ENCODE measurements at places on chromosomes 1 and 21. TPM values are rescaled to one million over a fixed set of nuclear protein-coding genes. Genes with fewer than 3 reads are reported as not detected.

Gene NUCKS1
- total RNA-seq, result 48.9 TPM

Gene MXRA8
- total RNA-seq, result 5.3 TPM

Gene EPB41
- 189 TPM for total RNA-seq

Gene TAS1R1
- not detected for total RNA-seq

Gene CCDC24
- total RNA-seq, result 0.92 TPM

Gene LCE3D
- total RNA-seq, result not detected

Gene OR2M2
- not detected for total RNA-seq

Gene FAM89A
- total RNA-seq, result 8.8 TPM

Gene ZSCAN20
- total RNA-seq, result 2.3 TPM

Gene TNN
- total RNA-seq, result 1.8 TPM

Gene MPZ
- 0.37 TPM for total RNA-seq

Gene SELENBP1
- total RNA-seq, result 387 TPM

Gene MECR
- 7.5 TPM for total RNA-seq

Gene OR2L3
- under 0.01 TPM for total RNA-seq

Gene TPRG1L
- total RNA-seq, result 29.3 TPM

Gene AHCYL1
- total RNA-seq, result 27.1 TPM

Gene ATP6V1G3
- not detected for total RNA-seq

Gene MYCBP
- total RNA-seq, result 8.2 TPM

Gene CD52
- total RNA-seq, result 4.0 TPM

Gene ROR1
- 0.98 TPM for total RNA-seq

Gene AKR7A3
- total RNA-seq, result 0.23 TPM

Gene HFM1
- 0.17 TPM for total RNA-seq

Gene TRIM67
- total RNA-seq, result under 0.01 TPM

Gene B3GALT2
- total RNA-seq, result 0.25 TPM

Gene EYA3
- total RNA-seq, result 8.0 TPM

Gene APCS
- 162 TPM for total RNA-seq

Gene ALX3
- total RNA-seq, result not detected

Gene TNFRSF14
- total RNA-seq, result 14.8 TPM

Gene CRYAA
- total RNA-seq, result not detected

Gene THBS3
- 6.9 TPM for total RNA-seq

Gene KRTAP11-1
- not detected for total RNA-seq

Gene MYBPH
- total RNA-seq, result 0.09 TPM

Gene IGFN1
- 0.14 TPM for total RNA-seq

Gene PTAFR
- total RNA-seq, result 2.5 TPM

Gene MAP10
- 2.7 TPM for total RNA-seq

Gene CLIC6
- 0.59 TPM for total RNA-seq

Gene CFAP107
- total RNA-seq, result not detected

Gene ARHGAP29
- total RNA-seq, result 27.7 TPM

Gene PRR9
- not detected for total RNA-seq

Gene TAS1R2
- total RNA-seq, result not detected

Gene SMIM1
- total RNA-seq, result 82.9 TPM

Gene ARHGAP30
- total RNA-seq, result 6.6 TPM

Gene MAN1C1
- total RNA-seq, result 9.3 TPM

Gene SEMA4A
- total RNA-seq, result 3.5 TPM

Gene LCE1A
- total RNA-seq, result not detected

Gene MYOG
- not detected for total RNA-seq

Gene ODF2L
- 4.2 TPM for total RNA-seq

Gene LRRC39
- total RNA-seq, result 1.4 TPM

Gene ABCG1
- 9.7 TPM for total RNA-seq

Gene FCGR3A
- total RNA-seq, result 37.7 TPM

Gene ERI3
- 15.7 TPM for total RNA-seq

Gene PLCH2
- 1.0 TPM for total RNA-seq

Gene CAMK1G
- not detected for total RNA-seq
